Endodermal cell (in vitro differentiated cells): ENCODE measurements at places on chromosomes 11 and 22.

DNA sequence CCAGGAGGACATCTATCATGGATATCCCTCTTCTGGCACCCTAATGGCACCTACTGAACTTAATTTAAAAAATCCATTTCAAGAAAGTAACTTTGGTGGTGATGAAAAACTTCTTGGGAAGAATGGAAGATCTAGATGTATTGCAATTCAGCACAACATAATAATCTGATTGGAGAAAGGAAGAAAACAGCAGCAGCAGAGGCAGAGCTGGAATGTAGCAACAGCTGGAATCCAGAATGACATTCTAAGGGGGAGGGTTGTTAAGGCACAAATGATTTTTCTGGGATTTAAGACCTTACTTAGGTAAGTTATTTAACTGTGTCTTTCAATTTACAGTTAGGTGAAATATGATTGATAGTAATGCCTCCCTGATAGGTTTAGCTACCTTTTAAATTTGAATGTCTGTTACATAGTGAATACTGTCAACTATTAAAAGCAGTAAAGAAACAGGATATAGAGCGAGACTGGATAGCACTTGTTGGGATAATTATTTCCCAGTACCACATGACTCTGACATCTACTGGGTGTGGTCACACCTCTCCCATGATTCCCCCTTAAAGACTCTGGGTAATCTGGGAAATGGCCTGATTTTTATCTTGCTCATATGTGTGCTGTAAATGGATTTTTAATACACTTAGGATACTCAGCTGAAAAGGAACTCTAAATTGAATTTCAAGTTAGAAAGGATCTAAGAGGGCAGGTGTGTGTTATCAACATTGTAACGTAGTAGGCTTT lies 11.7 kb downstream of the CAPRIN1 start:
- H3K36me3 ChIP-seq, result peaks cover 78% of the 10 kb centered on the region
- peaks cover 3% of the 10 kb centered on the region for H3K4me1 ChIP-seq
- DNase-seq, result no peak
- H3K4me3 ChIP-seq, result peak overlapping the region; percentile 2
- no peaks in the 10 kb centered on the region for H3K27me3 ChIP-seq

GRCh38 chr11:120929664-120930154 lies 94.2 kb upstream of the TBCEL start:
- no peak overlapping the region for H3K27ac ChIP-seq
- no peaks in the 10 kb centered on the region for H3K27me3 ChIP-seq
- peak; percentile 96 for DNase-seq

DNA sequence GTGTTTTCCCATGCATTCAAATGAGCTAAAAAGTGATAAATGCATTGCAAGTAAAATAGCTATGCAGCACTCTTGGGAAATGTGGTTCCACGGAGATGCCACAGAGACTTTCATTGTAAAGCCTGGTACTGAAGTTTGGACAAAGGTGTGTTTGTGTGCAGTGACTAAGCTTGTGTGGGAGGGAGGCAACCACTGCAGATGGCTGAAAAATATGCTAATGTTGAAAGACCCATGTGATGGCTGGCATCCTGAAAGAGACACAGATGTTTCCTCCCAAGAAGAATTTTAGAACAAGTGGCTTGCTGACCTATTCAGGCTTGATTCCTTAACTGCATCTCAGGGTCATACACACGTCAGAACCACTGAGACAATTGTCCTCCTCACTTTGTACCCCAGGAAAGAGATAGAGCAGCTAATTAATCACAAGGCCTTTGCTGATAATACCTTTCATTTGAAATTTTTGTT lies 73.8 kb downstream of the FAM76B start:
- peak overlapping the region; percentile 73 for H3K27ac ChIP-seq
- DNase-seq, result no peak
- no peaks in the 10 kb centered on the region for H3K4me1 ChIP-seq
- no peak overlapping the region for H3K4me3 ChIP-seq
- no peaks in the 10 kb centered on the region for H3K27me3 ChIP-seq

GRCh38 chr11:18526521-18527296 lies at the start of gene TSG101:
Gene TSG101, minus strand, starts transcription at chr11:18526942. Its CDS starts 126 bp downstream, at chr11:18526816.
- peaks cover 13% of the 10 kb centered on the region for H3K36me3 ChIP-seq
- H3K27me3 ChIP-seq, result no peaks in the 10 kb centered on the region
- H3K4me1 ChIP-seq, result no peaks in the 10 kb centered on the region
- peak within 1 kb of the TSS; percentile 97 for H3K4me3 ChIP-seq
- DNase-seq, result peak; percentile 98

- H3K4me1 ChIP-seq, result no peaks in the 10 kb centered on the region
- no peak overlapping the region for H3K4me3 ChIP-seq
- peaks cover 12% of the 10 kb centered on the region for H3K27me3 ChIP-seq
- H3K27ac ChIP-seq, result no peak overlapping the region
Measured at GRCh38 chr11:45265969-45266675, 20.0 kb downstream of the SYT13 start.

GRCh38 chr11:44607987-44608386 lies 42.5 kb downstream of the CD82 start:
- H3K4me1 ChIP-seq, result no peaks in the 10 kb centered on the region
- no peak overlapping the region for H3K27ac ChIP-seq
- no peak for DNase-seq
- no peaks in the 10 kb centered on the region for H3K36me3 ChIP-seq
- no peaks in the 10 kb centered on the region for H3K27me3 ChIP-seq

GRCh38 chr11:30312243-30312642 lies 10.7 kb upstream of the ARL14EP start:
- H3K27me3 ChIP-seq, result peaks cover 28% of the 10 kb centered on the region
- no peak overlapping the region for H3K4me3 ChIP-seq
- no peaks in the 10 kb centered on the region for H3K36me3 ChIP-seq
- H3K27ac ChIP-seq, result no peak overlapping the region
- H3K4me1 ChIP-seq, result peaks cover 4% of the 10 kb centered on the region

DNA sequence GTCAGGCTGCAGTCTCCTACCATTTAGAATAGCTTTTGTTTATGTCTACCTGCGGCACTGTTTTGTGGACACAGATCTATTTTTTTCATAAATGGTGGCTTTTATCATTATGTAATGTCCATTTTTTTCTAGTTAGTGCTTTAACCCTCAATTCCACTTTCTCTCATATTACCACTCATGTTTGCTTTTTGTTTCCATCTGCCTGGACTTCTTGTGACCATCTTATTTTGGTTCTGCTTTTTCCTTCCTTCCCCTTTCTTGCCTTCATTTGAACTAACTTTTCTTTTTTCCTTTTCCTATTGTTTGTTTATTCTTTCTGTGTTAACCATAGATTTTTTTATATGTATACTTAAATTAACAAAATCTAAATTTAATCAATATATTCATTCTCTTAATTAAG lies 98.5 kb upstream of the SLC22A12 start:
- H3K27ac ChIP-seq, result no peak overlapping the region
- no peaks in the 10 kb centered on the region for H3K4me1 ChIP-seq
- H3K27me3 ChIP-seq, result peaks cover 44% of the 10 kb centered on the region
- no peaks in the 10 kb centered on the region for H3K36me3 ChIP-seq

- peak overlapping the region; percentile 94 for H3K4me3 ChIP-seq
- no peak for DNase-seq
- no peaks in the 10 kb centered on the region for H3K27me3 ChIP-seq
- H3K36me3 ChIP-seq, result peaks cover 5% of the 10 kb centered on the region
Measured at GRCh38 chr11:66593303-66593635, 284 bp downstream of the CCS start.

GRCh38 chr11:111680486-111681175 lies 78.4 kb downstream of the SIK2 start:
- H3K4me3 ChIP-seq, result no peak overlapping the region
- H3K36me3 ChIP-seq, result peaks cover 5% of the 10 kb centered on the region
- H3K4me1 ChIP-seq, result no peaks in the 10 kb centered on the region
- no peaks in the 10 kb centered on the region for H3K27me3 ChIP-seq
- H3K27ac ChIP-seq, result no peak overlapping the region
- DNase-seq, result no peak

DNA sequence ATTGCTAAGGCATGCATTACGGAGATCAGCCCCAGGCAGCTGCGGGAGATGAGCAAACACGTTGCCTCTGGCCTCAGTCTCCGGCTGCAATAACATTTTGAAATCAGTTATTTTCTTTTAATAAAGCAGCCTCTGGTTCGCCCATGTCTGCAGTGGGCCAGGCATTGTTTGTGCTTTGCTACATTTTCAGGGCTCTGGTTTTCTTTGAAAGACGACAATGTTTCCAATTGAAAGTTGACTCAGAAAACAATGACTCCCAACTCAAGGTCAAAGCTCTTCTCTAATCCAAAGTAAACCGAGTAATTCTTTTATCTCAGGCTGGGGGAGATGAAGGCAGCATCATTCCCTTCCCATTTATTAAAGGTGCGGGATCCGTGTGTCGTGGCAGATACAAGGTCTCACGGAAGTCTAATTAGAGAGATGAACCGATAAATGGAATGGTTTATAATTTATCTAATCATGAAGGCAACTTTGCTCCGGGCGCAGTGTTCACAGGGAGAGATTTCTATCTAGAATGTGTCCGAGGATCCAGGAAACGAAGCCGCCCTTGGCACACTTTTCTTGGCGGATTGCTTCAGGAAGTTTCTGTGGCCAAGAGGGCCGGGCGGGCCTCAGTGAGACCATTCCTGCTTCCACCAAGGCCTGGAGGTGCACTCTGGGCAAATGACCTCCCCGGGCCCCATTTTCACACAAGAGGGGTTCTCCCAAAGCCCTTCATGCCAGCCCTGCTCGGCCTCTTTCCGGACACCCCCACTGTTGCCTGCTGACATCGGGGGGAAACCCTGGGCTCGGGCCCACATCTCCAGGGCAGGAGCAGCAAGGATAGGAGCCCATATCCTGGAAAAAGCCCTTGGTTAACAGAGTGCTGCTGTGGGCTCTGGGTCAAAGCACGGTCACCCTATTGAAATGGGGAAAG lies 811.4 kb downstream of the BRD1 start:
- H3K27me3 ChIP-seq, result no peaks in the 10 kb centered on the region
- no peaks in the 10 kb centered on the region for H3K36me3 ChIP-seq
- no peak overlapping the region for H3K4me3 ChIP-seq
- no peak overlapping the region for H3K27ac ChIP-seq

DNA sequence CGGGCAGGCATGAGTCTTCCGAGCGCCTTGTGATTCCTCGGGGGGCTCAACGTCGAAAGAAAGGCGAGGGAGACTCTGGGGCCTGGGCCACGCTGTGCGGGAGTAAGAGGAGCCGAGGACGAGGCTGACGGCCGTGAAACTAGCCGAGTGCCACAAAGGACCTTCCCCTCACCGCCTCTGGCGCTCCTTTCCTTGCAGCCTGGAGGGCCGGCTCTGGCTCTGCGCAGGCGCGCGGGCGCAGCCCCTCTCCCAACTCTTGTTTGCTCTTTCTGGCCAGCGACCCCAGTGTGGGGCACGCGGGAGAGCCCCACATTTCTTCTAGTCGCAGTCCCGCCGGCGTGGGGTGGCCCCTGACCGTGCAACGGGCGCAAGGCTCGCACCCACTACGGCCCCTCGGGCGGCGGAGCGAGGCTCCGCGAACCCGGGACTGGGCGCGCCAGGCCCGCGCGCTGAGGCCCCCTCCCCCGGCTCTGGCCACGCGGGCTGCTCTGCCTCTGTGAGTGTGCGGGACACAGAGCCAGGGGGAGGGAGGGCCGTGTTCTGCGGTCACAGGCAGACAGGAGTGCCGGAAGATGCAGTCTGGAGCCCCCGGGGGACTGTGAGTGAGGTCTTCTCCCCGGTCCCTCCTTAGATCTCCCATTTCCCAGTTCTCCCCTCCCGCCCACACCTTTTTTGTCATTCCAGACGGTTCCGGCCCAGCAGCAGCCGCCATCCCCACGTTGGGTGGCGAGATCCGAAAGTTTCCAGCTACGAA lies 1.0 kb upstream of the TOB2 start:
- no peaks in the 10 kb centered on the region for H3K27me3 ChIP-seq
- peaks cover 6% of the 10 kb centered on the region for H3K4me1 ChIP-seq

DNA sequence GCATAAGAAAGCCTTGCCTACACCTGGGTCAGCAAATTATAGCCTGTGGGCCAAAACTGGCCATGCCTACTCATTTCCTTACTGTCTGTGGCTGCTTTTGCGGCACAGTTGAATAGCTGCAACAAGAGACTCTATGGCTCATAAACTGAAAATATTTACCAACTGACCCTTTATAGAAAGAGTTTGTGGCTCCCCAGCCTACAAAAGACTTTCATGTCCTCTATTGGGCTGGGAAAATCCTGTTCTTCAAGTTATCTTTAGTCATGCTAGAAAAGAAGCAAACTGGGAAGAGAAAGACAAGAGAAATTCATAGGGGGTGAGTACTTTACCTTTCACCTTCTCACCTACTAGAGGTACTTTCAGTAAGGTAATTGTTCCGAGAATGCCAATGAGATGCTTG lies 175.1 kb downstream of the SWAP70 start:
- H3K4me3 ChIP-seq, result no peak overlapping the region
- H3K4me1 ChIP-seq, result peaks cover 2% of the 10 kb centered on the region
- H3K36me3 ChIP-seq, result peaks cover 8% of the 10 kb centered on the region
- H3K27ac ChIP-seq, result no peak overlapping the region

DNA sequence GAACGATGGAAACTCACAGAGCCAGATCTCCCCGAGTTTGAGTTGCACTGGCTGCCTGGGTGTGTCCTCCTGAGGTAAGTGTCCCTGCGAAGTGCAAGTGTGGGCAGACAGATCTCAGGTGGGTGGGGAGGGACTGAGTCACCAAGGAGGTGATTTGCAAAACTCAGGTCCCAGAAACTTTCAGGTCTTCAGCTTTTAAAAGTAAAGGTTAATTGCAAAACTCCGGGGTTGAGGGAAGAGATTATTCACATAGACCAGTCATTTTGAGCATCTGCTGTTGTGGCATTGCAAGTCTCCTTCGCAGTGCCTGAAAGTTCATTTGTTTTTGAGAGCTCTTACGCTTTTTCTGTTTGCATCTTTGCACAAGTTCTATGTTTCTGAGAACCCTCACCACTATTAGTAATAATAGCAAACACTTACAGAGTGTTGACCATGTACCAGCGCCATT lies 7.1 kb downstream of the CD44 start:
- peaks cover 17% of the 10 kb centered on the region for H3K4me1 ChIP-seq
- peaks cover 61% of the 10 kb centered on the region for H3K27me3 ChIP-seq
- no peak overlapping the region for H3K27ac ChIP-seq
- DNase-seq, result no peak

GRCh38 chr22:19892257-19892879 lies 37.7 kb upstream of the GNB1L start:
- peaks cover 38% of the 10 kb centered on the region for H3K27me3 ChIP-seq
- no peaks in the 10 kb centered on the region for H3K36me3 ChIP-seq
- H3K4me1 ChIP-seq, result peaks cover 19% of the 10 kb centered on the region
- H3K27ac ChIP-seq, result peak overlapping the region; percentile 76

GRCh38 chr11:119055901-119056300 lies 1.1 kb downstream of the HYOU1 start:
- peak; percentile 53 for DNase-seq
- H3K4me3 ChIP-seq, result peak overlapping the region; percentile 93
- no peaks in the 10 kb centered on the region for H3K27me3 ChIP-seq
- peak overlapping the region; percentile 88 for H3K27ac ChIP-seq
- no peaks in the 10 kb centered on the region for H3K4me1 ChIP-seq

- no peak overlapping the region for H3K4me3 ChIP-seq
- DNase-seq, result peak; percentile 33
- H3K27me3 ChIP-seq, result peaks cover 7% of the 10 kb centered on the region
- H3K36me3 ChIP-seq, result no peaks in the 10 kb centered on the region
- H3K27ac ChIP-seq, result no peak overlapping the region
Measured at GRCh38 chr11:1126935-1127663, 30.7 kb upstream of the MUC5AC start.
